NCI-H2227 treated with DMSO at 0.1 percent for 48 hours (cell line): ENCODE measurements at places on chromosomes 6 and 20.
A peak's percentile ranks its signal among the peaks of the same experiment; 100 is the strongest.

DNA sequence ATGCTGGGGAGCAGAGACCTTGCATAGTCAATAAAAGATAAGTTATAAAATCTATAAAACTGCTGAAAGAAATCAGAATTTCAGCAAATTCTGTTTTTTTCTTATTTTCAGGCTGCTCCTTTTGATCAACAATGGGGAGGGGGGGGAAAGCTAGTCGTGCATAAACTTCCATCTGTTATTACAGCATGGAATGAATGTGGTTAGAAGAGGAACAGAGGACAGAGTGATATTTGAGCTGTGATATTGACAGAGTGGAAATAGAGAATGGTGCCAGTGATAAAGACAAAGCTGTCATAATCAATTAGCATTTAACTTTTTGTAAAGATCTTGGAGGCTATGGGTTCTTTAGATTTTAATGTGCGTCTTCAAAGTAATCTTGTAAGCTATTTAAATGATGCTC lies 43.4 kb upstream of the QKI start:
- no peak for DNase-seq

DNA sequence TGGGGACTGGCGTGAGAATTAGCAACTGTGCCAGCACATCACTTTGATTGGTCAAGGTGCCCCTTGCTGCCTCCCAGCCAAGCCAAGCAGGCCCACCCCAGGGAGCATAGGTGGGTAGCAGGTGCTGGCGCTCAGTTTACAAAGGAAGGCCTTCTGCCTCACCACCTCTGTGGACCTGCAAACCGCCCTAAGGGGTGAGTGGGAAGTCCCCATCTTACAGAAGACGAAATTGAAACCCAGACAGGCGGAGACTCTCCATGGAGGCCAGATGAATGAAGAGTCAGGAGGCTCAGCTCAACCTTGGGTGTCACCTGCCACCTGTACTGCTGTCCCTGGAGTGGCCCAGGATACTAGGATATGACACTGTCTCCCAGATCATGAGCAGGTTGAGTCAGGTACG lies 21.5 kb upstream of the MAS1L start:
- no peak for DNase-seq

DNA sequence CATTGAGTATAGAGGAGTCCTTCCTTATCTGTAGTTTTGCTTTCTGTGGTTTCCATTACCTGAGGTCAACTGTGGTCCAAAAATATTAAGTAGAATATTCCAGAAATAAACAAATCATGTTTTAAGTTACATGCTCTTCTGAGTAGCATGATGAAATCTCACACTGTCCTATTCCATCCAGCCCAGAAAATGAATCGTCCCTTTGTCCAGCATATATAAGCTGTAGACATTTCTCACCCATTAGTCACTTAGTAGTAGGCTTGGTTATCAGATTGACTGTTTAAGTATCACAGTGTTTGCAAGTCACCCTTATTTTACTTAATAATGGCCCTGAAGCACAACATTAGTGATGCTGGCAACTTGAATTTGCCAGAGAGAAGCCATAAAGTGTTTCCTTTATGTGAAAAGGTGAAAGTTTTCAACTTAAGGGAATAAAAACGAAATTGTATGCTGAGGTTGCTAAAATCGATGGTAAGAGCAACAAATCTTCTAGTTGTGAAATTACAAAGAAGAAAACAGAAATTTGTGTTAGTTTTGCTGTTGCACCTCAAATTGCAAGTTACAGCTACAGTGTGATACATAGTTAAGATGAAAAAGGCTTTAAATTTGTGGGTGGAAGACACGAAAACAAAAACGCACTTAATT lies 198.6 kb upstream of the SIM1 start:
- no peak for DNase-seq

- DNase-seq = peak; percentile 97
These were observed 143.7 kb upstream of the PTPN1 start for GRCh38 chr20:50366270-50367103.

GRCh38 chr6:122996794-122997505 lies 915 bp downstream of the CLVS2 start:
- no peak for DNase-seq

DNA sequence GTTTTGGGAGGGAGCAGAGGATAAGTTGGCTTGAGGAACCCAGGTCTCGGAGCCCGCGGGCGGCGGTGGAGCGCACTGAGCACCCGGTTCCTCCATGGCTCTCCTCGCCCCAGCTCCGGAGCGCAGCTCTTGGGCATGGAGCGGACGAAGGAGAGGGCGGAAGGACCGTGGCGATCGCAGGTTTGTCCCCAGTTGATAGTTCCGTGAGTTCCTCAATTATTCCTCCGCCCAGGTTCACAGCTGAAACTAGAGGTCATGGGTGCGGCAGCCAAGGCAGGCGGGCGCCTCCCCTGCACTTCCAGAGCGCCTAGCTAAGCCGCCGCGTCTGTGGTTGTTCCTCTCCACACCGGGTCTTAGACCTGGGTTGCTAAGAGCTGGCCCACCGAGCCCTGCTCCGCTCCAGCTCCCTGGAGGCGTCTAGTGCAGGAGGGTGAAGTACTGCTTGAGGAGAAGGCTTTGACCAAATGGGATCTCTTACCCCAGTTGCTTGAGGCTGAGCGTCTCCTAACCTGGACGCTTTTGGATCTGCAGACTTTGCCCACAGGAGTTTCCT lies at the start of gene HTR1B:
Gene HTR1B, minus strand, starts transcription at position 184 of the 553 bp plus-strand sequence. Its CDS starts 88 bp downstream, at position 96.
- no peak for DNase-seq

DNA sequence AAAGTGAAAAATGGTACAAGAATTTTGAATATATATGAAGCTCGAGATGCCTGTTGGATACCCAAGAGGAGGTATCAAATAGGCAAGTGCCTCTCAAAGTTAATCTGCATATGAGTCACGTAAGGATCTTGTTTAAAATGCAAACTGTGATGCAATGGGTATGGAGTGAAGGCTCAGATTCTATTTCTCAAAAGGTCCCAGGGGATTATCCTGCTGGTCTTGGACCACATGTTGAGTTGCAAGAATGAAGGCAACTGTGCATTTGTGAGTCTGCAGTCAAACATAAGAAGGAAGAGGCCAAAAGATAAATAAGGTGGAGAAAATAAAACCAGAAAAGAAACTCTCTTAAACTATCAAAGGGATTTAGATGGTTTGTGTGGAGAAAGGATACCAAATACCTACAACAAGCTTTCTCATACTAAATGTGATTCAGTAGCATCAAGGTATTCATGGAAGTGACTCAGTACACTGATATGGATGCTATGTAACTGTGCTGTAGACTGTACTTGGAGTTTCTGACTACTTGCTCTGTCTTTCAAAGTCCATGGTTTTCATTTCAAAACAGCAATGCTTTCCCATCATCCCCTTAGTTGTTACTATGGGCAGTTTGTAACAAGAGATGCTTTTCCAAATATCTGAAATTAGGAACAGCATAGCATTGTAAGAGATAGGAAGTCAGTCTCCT lies 106.3 kb downstream of the GFRAL start:
- no peak for DNase-seq

GRCh38 chr6:44230034-44230675 lies 6.8 kb downstream of the SLC29A1 start:
- no peak for DNase-seq

DNA sequence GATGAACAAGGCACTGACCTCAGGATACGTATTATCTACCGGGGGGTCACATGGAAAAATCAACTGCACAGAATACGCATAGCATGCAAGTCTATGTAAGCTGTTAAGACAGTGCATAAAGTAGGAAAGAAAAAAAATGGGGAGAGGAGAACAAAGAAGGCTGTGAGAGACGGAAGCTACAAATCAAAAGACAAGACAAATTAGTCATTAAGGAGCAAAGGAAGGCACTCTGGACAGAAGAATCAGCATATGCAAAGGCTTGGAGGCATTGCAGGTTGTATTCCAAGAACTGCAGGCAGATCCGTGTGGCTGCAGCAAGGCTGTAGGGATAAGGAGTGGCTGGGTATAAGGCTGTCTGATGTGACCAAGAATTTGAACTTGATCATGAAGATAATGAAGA lies 89.0 kb downstream of the NRSN1 start:
- DNase-seq = no peak

DNA sequence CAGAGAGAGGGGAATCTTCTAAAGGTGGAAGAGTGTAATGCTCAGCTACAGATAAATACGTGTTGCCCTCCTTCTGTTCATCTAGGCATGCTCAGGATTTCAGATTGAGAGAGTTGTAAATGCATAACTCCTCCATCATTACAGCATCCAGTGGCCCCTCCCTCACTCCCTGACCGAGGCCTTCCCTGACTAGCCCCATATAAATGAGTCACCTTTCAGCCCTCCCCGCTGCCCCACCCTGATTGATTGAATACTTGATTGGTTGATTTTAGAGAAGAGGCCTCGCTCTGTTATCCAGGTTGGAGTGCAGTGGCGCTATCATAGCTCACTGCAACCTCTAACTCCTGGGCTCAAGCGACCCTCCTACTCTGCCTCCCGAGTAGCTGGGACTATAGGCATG lies 193.7 kb downstream of the EYA2 start:
- DNase-seq = no peak

- DNase-seq = no peak
These were observed 155.9 kb downstream of the RNF144B start for GRCh38 chr6:18543051-18543450.

DNA sequence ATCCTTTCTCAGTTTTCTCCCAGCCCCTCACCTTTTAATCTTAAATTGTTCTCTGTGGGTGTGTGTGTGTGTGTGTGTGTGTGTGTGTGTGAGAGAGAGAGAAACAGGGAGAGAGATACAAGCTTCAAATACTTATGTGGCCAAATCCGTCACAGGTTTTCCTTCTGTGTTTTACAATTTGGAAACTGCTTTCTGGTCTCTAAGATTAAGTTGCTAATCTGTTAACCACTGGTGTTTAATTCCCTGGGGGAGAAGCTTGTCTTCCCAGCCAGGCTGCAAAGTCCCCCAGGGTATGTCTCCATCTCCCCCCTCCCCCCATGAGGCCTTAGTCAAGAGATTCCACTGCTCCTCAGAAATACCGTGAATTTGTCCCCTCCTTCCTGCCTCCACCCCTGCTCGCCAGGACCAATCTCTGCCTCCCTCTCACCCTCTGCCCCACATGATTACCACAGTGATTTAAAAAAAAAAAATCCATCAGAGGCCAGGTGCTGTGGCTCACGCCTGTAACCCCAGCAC lies 49.0 kb downstream of the RIPOR3 start:
- DNase-seq = no peak

DNA sequence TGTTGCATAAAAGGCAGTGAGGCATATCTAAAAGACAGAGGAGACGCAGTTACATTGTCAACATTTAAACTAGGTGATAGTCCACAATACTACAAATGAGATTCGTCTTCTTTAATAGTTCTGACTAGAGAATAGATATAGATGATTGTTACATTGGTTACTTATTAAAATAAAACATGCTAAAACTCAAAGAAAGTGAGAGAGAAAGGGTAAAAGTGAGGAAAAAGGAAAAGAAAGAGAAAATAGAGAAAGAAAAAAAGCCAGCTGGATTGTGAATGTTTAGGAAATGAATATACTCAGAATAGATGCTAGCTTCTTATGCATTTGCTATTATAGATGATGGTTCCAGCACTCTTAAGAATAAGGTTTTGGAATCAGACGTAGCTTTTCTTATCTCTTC lies 27.7 kb upstream of the FAM162B start:
- DNase-seq = no peak

DNA sequence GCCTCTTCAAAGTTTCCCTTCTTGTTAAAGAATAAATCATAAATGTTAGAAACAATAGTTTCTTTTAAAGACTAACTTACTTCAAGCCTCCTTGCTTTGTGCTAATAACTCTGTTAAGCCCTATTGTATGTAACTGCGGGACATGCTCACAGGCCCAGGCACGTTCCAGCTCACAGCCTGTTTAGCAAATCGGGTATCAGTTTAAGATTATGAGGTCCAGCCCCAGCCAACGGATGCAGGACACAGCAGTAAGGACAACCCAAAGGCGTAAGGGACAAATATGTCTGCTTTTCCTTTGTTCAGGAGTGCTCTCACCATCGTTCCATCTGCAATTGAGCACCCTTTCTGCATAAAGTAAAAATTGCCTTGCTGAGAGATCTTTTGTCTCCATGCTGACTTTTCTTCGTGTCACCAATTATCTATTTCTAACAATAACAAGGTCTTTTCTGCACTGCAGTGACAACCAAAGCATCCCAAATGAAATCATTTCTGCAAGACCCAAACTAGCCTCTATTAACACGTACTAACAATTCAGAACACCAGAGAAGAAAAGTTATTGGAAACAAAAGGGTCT lies 1.4 kb downstream of the C6orf52 start:
- no peak for DNase-seq

DNA sequence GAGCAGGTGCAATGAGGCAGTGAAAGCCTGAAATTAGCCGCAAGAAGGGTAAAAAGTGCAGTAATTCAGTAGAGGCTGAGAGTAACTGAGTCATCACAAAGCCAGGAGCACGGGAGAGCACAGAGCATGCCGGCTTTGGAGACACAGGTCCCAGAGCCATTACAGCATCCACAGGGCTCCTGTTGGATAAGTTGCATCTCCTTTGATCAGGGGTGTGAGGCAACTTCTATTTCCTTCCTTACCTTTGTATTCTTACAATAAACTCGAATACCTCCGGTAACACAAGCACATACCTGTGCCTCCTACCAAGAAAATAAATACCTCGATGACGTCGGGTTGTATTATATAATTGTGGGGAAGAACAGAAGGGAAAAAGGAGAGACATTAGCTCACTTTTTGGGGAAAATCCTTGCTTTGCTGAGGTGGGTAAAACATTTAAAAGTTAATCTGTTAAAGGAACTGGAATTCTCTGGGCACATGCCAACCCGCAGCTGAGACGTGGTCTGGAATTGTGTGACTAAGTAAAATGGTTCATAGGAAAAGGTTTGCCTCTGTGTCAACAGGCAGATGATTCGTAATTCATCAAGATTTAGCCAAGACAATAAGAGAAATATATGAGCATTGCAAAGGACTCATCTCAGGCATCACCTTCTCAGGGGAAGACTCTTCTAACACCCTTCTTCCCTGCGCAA lies 360.7 kb upstream of the ZFP64 start:
- no peak for DNase-seq

DNA sequence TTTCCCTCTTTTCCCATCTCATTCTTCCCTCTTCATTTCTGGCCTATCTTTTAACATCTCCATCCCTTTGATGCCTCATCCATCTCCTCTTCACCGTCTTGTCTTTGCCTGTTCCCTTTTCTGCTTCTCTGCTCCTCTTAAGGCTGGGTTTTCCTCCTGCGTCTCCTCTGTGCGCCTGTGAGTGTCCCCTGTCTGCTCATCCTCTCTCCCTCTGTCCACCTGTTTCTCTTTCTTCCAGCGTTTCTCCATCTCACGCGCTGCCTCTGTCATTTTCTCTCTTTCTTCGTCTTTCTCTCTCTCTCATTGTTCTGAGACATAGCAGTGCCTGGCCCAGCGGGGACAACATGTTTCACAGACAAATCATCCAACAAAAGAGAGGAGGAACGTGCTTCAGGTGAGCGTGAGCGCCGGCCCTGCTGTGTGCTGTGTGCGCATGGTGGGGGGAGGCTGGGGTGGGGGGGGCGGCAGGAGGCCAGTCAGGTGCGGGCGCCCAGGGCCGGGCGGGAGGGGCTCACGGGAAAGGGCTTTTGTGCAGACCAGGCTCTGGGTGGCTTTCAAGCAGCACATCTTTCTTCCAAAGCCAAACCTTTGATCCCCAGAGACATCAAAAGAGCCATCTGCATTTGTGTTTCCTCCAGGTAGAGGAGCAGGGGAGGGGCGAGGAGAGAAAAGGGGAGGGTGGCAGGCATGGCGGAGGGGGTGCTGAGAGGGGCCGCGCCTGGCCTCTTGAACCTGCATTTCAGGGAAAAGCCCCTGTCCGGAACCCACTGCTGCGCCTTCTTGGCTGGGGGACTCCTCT lies 121.3 kb downstream of the VEGFA start:
- peak; percentile 12 for DNase-seq
